ENCODE measurements at places on chromosomes 11 and 22. TPM values are rescaled to one million over a fixed set of nuclear protein-coding genes. Genes with fewer than 3 reads are reported as not detected.

The CBLIF gene
- not detected for total RNA-seq

The TPST2 gene
- 27.9 TPM for total RNA-seq

The FAM180B gene
- not detected for total RNA-seq

DNA sequence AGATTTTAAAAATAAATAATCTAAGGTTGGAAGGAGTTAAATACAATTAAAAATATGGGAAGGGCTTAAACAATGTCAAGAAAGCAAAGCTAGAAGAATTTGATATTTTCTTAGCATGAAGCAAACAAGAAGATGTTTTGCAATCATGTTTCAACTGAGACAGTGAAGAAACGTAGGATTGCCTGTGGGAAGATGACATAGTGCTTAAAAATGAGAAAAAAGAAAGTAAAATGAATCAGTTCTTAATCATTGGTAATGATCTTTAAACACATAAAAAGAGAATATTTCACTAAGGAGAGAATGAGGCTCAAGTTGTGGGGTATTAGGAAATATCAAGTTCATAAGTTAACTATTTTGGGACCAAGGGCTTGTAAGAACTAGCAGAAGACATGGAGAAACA lies 855.0 kb downstream of the METTL15 start:
- DNase-seq = no peak
- H3K27me3 ChIP-seq = no peaks in the 10 kb centered on the region
- H3K4me3 ChIP-seq = no peak overlapping the region
- H3K27ac ChIP-seq = no peak overlapping the region
- no peaks in the 10 kb centered on the region for H3K4me1 ChIP-seq

GRCh38 chr11:42890773-42891172 lies 421.0 kb upstream of the API5 start:
- no peak for DNase-seq
- no peak overlapping the region for H3K27ac ChIP-seq
- H3K36me3 ChIP-seq = no peaks in the 10 kb centered on the region
- no peaks in the 10 kb centered on the region for H3K4me1 ChIP-seq
- H3K27me3 ChIP-seq = no peaks in the 10 kb centered on the region

GRCh38 chr11:440065-441042 lies 1.5 kb downstream of the ANO9 start:
- DNase-seq = peak; percentile 46
- H3K4me1 ChIP-seq = peaks cover 31% of the 10 kb centered on the region
- H3K4me3 ChIP-seq = peak overlapping the region; percentile 73
- peaks cover 2% of the 10 kb centered on the region for H3K27me3 ChIP-seq
- H3K27ac ChIP-seq = no peak overlapping the region
- H3K36me3 ChIP-seq = no peaks in the 10 kb centered on the region

DNA sequence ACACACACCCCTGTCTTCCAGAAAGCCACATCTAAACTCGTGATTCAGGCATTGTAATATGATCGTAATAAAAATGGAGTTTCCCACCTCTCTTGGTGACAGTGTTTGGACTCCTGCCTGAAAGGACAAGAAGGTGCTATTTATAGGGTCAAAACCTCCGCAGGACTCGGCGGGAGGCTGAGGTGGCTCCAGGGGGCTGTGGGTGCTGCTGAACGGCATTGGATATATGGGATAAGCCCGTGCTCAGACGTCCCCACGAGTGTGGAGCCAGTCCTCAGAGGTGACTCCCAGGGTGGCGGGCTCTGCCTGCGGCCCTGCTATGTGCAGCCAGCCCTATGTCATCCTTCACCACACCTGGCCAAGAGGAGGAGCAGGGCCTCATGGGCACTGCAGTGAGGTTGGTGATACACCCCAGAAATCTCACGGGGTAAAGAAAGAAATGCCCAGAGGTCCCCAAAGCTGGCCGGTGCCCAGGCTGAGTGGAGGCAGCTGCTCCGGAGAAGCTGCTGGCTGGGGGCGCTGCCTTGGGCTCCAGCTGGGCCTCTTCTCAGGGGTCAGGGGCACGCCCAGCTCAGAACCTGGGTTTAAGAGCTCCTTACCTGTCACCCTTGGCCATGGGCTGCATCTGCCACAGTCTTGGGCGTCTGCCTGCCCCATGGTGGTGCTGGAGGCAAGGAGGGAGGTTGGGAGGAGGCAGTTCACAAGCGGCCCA lies 5.1 kb upstream of the OSBPL5 start:
- DNase-seq = no peak
- peaks cover 16% of the 10 kb centered on the region for H3K4me1 ChIP-seq
- peak overlapping the region; percentile 31 for H3K4me3 ChIP-seq
- no peaks in the 10 kb centered on the region for H3K36me3 ChIP-seq
- H3K27me3 ChIP-seq = peaks cover 30% of the 10 kb centered on the region
